ENCODE measurements at places on chromosomes 16 and 17.

- DNase-seq = no peak
Measured at GRCh38 chr17:28552176-28552999, at the start of gene UNC119. UNC119 (minus strand) TSS chr17:28552624; CDS start chr17:28552557, 67 bp downstream.

DNA sequence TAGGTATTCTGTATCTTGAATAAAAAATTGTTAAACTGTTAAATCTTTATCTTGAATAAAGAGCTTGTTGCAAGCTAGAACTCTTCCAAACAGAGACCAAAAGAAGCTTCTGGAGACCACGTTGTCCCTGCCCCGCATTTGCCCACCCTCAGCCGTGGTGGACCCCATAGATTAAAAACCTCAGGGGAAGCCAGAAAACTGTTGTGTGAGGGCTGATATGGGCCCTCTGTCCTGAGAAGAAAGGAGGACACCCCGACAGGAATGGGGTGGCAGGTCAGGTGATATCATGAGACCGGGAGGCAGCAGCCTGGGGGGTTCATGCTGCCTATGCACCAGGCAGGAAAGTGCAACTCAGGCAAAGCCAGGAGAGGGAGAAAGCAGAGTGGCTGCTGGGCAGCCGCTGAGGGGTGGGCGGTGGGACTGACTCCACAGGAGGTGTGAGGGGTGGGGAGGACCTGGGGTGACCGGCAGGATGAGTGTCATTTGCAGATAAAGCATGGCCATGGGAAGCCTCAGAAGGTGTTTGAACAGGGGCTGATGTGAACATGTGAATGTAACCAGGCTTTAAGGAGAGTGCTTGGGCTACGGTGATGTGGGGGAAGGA is 147.8 kb downstream of the IRF8 start:
- DNase-seq = no peak

DNA sequence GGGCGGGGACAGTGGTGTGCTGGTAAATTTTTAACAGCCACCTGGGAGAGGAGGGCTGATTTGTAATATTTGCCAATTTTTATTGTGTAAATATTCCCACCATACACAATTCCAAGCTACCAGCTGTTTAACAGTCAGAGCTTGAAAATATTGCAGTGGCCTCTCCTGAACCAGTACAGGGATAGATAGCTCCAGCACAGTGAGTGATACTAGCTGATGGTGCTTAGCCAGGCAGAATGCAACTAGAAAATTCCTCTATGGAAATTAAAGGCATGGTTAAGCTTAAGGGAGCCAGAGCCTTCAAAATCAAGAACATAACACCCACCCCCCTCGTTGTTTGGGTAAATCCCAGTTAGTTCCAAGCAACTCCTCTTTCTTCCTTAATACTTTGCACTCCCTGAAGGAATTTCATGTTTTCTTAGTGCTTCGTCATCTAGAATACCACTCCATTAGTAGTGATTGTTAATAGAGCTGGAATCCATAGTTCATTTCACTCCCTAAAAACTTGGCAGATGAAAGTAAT is 96.6 kb downstream of the CYB561 start:
- no peak for DNase-seq

GRCh38 chr17:21140911-21141310 is 14.1 kb downstream of the DHRS7B start:
- DNase-seq = no peak

All from thoracic aorta (tissue), 2 donors.